Mesenteric fat pad (tissue), 1 donor: ENCODE measurements at places on chromosomes 7 and 10. TPM values are rescaled to one million over a fixed set of nuclear protein-coding genes. Genes with fewer than 3 reads are reported as not detected.

DNA sequence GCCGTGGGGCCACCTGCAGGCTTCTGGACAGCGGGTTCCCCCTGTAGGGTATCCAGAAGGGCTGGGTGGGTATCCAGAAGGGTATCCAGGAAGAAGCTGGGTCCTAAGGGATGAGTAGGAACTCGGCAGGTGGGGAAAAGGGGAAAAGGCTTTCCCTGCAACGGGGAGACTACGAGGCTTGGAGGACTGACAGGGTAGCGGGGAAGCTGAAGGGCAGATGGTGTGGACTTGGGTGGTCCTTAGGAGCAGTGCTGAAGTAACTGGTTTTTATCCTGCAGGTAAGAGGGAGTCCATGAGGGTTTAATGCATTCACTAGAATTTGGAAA lies 525 bp downstream of the UBE2D4 start:
- no peak for DNase-seq

DNA sequence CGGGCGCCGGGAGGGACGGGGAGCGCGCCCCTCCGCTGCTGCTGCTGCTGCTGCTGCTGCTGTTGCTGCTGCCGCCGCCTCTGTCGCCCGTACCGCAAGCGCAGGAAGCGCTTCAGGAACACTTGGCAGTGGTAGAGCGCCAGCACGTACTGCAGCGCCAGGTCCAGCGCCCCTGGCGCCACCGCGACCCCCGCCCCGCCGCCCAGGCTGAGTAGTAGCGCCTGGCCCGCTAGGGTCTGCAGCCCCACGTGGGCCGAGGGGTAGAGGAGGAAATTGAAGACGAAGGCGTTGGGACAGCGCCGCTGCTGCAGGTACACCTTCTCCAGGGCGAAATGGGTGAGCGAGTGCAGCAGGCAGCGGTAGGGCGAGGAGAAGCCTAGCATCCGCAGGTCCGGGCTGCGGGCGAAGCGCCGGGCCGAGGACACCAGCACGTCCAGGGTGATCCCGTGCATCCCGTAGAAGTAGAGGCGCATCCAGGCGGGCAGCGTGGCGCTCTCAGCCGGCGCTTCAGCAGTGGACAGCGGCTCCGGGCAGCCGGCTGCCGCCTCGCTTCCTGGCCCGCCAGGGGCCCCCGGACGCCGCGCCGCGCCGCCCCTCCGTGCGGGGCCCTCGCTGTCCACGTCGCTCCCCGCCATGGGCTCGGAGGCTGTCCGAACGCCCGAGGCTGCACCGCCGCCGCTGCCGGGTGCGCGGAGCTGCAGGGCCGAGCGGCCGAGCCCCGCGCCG lies at the start of gene TMEM229A:
Gene TMEM229A (minus strand): TSS at position 699 of the 726 bp plus-strand sequence. CDS start 64 bp downstream, at position 635.
- no peak for DNase-seq

GRCh38 chr7:158556721-158557440 lies 30.7 kb downstream of the PTPRN2 start:
- no peak for DNase-seq

DNA sequence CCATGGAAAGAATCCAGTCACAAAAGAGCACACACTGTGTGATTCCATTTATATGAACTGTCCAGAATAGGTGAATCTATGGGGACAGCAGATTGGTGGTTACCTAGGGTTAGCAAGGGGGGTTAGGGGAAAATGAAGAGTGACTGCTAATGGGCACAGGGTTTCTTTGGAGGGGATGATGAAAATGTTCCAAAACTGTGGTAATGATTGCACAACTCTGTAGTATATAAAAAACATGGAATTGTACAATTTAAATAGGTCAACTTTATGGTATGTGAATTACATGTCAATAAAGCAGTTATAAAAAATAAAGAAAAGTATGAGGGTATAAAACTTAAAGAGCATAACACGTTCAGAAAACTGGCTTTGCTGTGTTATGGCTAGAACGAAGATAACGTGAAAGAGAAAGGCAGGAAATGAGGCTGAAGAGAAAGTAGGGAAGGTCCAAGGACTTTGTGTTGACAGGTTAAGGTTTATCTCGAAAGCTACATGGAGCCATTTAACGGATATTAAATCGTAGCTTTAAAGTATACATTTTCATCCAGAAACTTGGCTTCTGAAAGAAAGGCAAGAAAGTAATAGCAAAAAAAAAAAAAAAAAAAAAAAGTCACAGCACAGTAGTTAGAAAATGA lies 26.4 kb upstream of the MSS51 start:
- DNase-seq: no peak

DNA sequence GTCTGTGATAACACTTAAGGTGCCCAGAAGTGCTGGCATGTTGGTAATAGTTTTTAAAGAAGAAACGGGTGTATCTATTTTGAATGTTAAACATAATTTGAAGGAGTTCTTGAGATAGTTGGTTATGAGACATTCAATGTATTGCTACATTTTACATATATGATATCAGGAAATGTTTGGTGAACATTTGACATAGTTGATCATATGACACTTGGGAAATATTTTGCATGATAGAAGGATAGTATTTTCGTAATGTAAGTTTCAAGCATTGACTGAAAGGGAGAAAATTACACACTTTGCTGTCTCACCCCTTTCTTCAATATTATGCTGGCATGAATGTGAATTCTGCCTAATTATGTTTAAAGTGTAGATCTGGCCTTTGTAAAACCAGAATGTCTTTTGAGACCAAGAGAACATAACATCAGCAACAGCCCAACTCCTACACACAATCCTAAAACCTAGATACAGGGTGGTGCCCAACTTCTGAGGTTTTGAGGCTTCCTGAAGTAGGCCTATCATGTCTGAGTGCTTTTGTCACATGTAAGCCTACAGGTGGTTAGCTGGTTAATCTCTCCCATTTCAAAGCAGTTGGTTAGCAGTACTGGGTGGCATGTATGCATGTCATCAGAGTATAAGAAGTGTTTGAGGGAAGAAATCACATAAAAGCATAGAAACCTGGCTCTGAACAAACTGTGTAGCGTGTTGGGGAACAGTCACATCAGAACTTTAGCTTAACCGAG lies 2.1 kb downstream of the ADD3 start:
- no peak for DNase-seq

- DNase-seq: no peak
Measured at GRCh38 chr7:116380025-116380424, 119.5 kb upstream of the CAV2 start.

DNA sequence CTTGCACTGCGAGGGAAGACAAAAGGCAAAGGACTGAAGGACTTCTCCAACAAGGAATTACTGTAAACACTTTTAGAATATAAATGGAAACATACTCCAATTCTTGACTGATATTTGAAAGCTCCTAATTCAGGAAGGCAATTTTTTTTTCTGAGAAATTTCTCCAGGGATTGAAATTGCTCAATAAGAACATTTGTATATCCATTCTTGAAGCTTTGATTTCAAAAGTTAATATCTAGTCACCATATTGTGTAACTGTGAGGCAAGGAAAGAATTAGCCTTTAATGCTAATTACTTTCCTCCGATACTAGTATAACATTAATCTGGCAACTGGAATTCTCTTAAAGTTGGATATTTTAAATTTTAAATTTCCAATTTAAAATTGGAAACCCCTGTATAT lies 188.4 kb upstream of the COL1A2 start:
- DNase-seq: no peak

DNA sequence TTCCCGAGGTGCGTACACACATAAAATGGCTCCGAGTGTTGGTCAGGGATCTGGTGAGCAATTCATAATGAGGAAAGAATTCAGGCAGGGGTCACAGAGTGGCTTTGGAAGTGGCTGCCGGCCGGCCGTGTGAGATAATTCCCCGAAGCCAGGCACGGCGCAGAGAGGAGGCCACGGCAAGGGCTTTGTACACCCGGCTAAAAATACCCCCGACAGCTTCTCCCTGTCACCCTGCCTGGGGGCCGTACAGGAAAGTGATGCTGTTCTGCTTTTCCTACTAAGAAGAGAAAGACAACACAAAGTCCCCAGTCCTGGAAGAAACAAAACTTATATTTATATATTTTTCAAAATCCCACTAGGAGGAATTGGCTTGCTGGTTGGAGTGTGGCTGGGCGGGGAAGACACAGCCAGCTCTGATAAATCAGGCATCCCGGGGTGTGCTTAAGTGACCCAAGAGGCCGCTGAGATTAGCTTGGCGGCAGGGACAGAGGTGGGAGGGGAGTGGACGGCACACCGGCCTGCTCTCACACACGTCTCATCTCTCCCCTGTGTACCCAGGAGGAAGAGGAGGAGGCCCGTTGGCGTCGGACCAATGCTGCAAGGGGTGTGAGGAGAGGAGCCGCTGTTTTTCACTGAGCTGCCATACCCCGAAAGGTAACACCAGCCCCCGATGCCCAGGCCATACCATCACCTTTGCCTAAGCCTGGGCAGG lies 70.5 kb downstream of the ZMIZ1 start:
- DNase-seq: no peak

GRCh38 chr7:142645777-142646176 lies 103.5 kb upstream of the PRSS1 start:
- DNase-seq: no peak

GRCh38 chr10:123458933-123459332 lies 207.2 kb upstream of the GPR26 start:
- DNase-seq: no peak

DNA sequence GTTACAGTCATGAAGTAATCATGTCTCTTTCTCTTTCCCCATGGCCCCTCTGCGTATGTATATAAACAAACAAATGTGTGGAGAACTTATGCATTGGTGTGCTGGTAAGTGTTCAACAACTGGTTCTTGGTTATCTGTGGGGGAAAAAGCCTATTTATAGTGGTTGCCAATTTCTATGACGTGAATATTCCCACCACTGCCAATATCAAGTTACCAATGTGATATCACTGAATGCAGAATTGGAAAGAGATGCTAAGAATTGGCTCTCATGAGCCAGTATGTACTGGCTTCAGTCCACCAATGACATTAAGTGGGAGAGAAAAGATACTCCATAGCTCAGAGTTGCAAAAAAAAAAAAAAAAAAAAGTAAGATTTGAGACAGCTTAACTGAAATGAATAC lies 399.7 kb downstream of the REEP3 start:
- DNase-seq: no peak

DNA sequence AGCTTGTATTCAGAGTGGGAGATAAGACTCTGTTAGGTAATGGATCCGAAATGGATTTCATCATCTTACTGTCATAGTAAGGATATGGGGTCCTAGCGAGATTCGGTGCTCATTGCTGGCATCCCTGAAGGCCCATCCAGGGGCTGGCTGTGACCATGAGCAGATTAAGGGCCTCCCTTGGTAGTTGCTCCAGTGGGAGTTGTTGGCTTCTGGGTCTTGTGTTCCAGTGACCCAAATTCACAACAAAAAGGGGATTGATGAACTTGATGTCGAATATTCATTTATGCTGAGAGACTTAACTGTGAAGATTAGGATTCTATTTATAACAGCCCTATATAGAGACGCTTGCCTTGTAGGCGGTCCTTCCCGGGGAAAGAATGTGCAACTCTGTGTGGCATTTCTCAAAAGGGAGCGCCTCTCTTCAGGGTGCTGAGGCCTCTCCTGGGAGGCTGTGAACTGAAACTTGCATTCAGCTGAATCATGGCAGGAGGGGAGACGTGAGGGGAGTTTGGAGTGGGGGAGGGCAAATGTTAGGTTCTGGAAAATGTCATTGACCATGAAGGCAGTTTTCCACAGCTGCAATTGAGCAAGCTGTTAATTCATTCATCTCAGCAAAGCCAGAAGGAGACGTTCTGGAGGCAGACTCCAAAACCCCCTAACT lies 233.1 kb upstream of the FZD8 start:
- no peak for DNase-seq

DNA sequence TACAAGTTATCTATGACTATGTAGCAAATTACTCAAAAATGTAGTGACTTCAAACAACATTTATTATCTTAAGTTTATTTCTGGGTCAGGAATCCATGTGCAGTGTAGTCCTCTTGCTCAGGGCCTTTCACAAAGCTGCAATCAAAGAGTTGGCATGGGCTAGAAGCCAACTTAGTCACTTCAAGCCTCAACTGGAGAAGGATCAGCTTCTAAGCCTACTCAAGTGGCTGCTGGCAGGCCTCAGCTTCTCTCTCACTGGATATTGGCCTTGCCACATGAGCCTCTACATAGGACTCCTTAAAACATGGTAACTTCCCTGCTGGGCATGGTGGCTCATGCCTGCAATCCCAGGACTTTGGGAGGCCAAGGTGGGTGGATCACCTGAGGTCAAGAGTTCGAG lies 5.0 kb upstream of the NFE2L3 start:
- DNase-seq: no peak

DNA sequence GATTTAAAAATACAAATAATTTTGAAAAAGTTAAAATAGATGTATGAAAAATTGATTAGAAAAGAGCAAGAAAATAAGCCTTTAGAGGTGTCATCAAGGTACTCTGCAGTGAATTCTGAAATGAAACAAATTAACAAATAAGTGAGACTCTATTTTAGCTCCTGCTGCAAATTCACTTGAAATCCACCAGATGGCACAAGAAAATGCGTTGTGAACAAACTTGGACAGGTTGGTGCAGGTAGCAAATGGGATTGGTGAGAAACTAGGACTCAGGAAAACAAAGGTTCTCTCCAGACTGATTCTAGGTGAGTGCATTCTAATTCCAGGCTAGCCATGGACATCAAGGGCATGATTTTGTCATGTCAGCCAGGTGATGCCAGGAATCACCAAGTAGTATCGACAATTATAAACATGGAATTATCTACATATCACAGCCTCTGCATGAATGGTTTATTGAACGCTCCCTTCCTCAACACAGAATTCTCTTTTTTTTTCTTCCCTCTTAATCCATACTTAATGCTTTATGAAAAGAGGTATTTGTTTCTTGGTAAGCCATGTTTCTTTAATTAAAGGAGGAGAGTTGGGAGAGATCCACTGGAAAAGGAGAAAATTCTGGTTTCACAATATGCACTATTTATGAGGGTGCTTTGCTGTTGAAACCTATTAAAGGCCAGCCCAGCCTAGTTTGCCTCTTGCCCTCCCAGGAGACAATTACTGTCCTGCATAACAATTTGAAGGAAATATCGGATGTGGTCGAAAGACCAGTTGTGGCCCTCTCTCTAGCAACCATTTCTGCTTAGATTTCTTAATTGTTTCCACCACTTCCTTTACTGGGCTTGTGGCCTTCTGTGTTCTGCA lies 118.1 kb downstream of the ZNF365 start:
- DNase-seq: no peak

GRCh38 chr7:143367972-143368371 lies 5.5 kb upstream of the FAM131B start:
- no peak for DNase-seq

DNA sequence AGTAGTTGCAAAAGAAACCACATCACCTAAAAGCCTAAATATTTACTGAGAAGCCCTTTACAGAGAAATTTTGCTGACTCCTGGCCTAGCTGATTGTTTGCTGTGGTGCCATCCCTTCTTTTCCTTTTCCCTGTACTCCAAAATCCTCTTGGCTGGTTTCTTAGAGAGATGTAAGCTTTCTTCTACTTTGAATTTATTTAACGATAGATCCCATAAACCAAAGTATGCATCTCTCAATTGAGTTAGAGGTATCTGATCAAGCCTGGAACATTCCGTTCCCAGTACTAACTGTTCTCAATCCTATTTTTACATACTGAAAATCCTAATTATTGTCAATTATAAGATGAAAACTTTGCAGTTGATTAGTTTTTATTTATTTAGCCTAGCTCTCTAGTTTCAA lies 6.3 kb downstream of the TMEM60 start:
- DNase-seq: no peak

- DNase-seq: no peak
Measured at GRCh38 chr10:77248104-77248790, 389.4 kb downstream of the KCNMA1 start.

RNF148 gene
- 1.2 TPM for total RNA-seq

NAT16 gene
- not detected for total RNA-seq

SND1 gene
- 193 TPM for total RNA-seq

C10orf62 gene
- not detected for total RNA-seq

VIPR2 gene
- total RNA-seq: 4.6 TPM

MYL7 gene
- not detected for total RNA-seq

MAGI2 gene
- 9.7 TPM for total RNA-seq

KIF20B gene
- 2.5 TPM for total RNA-seq

FLNC gene
- 16.2 TPM for total RNA-seq

FAM221A gene
- total RNA-seq: 6.2 TPM

C7orf25 gene
- total RNA-seq: 5.9 TPM
